ENCODE measurements at places on chromosomes 13 and 19.
A peak's percentile ranks its signal among the peaks of the same experiment; 100 is the strongest.

GRCh38 chr19:38378866-38379265, 4.5 kb downstream of the PSMD8 start:
- no peak for DNase-seq

DNA sequence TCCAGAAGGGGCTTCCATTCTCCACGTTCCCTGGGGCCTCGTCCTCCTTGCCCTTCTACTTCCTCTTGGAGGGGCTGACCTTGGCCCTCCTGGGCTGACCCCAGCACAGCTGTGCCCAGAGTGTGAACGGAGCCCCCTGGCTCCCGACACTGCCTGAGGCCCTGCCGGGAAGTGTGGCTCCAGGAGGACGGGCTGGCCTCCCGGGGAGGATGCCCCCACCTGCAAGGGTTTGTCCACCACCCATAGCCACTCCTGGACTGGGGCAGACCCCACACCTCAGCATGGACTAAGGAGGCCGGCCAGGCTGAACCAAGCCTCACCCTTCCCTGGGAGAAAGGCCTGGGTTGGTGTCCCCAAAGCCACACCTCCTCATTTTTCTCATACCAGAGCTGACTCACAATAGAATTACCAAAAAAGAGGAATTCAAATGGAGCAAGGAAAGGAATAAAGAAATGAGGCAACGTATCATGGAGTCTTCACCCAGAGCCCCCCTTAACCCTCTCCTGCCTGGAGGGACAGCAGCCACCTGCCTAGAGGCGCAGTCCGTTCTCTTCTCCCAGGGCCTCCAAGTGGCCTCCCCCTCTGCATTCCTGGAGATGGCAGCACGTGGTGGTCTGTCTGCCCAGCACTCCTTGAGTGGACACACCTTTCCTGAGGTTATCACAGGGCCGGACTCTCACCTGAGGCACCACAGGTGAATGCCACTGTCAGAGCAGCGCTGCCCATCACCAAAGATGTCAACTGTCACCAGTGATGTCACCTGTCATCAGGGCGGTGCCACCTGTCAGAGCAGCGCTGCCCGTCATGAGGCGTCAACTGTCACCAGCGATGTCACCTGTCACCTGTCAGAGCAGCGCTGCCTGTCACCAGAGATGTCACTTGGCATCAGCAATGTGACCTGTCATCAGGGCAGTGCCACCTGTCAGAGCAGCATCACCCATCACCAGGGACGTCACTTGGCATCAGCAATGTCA, 3.1 kb upstream of the C13orf46 start:
- no peak for DNase-seq

DNA sequence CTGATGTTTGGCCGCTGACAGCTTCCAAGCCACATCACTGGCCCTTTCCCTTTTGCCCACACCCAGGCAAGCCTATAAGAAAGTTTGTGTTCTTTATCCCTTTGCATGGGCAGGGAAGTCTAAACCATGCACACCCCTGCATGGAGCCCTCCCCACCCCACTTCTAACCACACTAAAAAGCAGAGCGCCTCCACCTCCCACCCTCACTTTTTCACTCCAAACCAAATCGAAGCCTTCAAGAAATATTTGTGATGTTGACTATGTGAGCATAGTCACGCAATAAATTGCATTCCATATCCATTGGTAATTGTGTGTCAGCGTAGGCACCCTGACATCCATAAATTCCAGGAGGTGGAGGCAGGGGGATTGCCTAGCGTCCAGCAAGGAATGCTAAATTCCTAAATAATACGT, 104.4 kb upstream of the LSM14A start:
- DNase-seq, result no peak

DNA sequence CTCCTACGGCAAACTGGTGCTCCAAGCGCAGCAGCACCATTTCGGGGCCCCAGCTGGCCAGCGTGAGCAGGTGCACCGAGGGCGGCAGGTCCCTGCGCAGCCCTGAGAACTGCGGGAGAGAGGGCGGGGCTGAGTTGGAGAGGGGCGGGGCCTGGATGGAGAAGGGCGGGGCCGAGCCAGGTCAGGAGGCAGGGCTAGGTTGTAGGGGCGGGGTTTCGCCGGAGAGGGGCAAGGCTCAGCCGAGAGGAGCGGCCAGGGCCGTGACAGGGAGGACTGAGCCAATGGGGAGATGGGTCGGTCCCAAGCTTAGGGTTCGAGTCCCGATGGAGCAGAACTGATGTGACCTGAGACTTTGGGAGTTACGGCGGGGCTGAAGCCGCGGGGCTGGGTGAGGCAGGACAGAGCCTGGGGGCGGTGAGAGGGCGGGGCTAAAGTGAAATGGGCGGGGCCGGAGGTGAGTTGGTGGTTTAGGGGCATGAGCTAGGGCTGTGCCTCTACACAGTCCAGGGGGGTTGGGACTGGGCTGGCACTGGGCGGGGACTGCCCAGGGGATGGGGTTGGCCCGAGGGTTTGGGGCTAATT, 19.0 kb downstream of the MAN2B1 start:
- no peak for DNase-seq

DNA sequence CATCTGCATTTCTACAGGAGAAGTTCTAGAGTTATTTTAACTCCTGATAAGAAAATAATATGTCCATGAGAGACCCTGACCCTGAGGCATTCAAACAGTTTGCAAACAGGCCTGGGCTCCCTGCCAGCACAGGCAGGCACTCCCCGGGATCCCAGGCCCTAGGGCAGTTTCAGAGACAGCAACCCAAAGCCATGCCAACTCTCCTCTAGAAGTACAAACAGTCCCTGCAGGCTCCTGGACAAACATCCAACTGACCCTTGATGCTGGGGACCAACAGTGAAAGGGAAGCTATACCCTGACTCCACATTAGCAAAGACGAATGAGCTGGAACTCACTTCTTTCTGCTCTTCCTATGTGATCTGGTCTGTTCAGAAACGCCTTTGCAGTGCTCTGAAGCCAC, 44.8 kb downstream of the CCDC70 start:
- no peak for DNase-seq

- DNase-seq, result no peak
Measured at GRCh38 chr13:114105521-114106225, 26.8 kb downstream of the RASA3 start.

- no peak for DNase-seq
Measured at GRCh38 chr13:34357435-34358232, 539.7 kb downstream of the RFC3 start.

DNA sequence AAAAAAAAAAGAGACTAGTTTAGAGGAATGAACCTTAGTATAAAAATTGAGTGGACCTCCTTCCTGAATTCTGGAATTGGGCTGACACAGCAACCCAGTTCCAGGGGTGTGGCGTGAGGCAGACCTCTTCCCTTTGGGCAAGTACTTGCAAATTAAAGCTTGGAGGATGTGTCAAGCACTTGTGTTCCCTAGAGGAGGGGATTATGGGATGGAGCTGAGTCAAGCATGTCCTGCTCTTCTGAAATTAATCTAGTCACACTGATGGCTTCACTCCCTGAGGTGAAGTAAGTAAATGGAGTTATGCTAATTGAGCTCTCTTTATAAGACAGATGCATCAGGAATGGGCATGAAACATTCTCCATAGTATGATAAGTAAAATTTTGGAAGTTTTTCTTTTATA, 107.7 kb upstream of the HTR2A start:
- no peak for DNase-seq

GRCh38 chr13:109655206-109655600, 131.2 kb downstream of the IRS2 start:
- no peak for DNase-seq

GRCh38 chr19:17902701-17903100, 30.1 kb upstream of the CCDC124 start:
- peak; percentile 90 for DNase-seq

DNA sequence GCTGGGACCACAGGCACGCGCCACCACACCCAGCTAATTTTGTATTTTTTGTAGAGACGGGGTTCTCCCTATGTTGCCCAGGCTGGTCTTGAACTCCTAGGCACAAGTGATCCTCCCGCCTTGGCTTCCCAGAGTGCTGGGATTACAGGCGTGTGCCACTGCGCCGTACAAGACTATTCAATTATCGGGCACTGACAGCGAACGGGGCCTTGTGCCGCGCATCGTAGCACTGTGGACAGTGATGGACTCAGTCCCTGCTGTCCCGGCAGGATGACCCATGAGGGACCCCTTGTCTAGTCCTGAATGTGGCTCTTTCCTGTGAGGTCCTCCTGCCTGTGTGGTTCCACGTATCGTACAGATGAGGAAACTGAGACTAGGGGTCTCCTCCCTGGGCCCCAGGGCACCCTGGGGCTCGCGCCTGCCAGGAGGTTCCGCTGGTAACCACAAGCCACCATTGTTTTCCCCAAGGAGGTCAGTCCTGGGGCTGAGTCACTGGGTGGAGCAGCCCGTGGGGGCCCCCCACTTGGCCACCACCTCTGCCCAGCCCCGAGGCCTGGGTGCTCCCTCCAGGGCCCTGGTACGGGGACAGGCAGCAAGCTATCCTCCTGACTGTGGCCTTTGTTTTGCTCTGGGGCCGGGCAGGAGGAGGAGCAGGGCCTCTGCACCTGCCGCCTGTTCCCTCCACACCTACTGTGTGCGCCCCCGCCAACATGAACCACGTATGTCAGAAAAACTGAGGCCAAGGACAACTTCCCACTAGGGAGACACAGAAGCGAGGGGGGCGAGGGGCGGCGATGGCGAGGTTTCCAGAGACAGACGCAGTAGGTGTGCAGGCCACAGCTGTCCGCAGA, 2.9 kb upstream of the TCF3 start:
- DNase-seq, result no peak

DNA sequence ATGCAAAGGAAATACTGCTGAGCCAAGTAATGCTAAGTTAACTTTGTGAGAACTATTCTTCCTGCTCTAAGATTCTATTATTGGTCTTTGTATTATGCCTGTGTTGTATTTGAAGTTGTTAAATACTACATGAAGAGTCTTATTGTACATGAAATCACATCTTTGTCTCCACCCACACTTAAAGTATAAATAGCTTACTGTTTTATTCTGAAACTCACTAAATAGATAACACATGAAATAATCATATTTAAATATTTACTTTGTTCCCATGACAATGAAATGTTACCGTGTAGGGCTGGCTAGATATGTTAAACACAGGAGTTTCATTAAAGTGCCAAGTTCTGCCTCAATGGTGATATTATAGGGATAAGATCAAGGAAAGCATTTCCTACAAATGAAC, 562.1 kb upstream of the ATXN8OS start:
- DNase-seq, result no peak

- no peak for DNase-seq
Measured at GRCh38 chr19:8155318-8155717, 5.9 kb upstream of the FBN3 start.

DNA sequence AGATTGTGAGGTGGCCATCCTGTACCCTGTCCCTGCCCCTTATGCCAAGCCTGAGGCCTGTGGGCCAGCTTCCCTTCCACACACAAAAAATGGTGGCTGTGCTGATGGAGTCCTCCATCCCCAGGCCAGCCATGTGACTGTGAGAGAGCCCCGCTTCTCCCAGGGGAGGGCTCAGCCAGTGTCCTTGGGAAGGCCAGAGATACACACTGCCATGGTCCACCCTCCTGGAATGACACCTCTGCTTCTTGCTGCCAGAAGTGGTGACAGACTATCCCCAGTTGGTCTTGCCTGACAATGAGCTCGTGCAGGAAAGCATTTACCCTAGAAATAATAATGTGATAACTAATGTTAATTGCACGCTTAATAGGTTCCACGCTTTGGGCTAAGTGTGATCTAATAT, 38.0 kb downstream of the FAM124A start:
- DNase-seq, result no peak

DNA sequence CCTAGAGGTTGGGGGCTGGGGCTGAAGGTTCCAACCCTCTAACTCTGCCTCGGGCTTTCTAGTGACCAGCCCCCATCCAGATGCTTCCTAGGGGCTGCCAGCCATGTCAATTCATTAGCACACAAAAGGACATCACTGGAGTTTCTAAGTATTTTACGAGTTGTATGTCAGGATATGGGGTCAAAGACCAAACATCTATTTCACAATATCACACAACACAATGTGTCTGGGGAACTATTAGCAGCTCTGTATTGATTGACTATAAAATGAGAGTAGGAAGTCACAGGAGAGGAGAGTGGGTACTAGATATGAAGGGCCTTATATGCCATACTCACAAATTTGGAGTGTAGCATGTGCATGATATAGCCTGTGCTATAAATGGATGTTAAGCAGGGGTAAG, 42.1 kb downstream of the LPAR6 start:
- DNase-seq, result no peak

DNA sequence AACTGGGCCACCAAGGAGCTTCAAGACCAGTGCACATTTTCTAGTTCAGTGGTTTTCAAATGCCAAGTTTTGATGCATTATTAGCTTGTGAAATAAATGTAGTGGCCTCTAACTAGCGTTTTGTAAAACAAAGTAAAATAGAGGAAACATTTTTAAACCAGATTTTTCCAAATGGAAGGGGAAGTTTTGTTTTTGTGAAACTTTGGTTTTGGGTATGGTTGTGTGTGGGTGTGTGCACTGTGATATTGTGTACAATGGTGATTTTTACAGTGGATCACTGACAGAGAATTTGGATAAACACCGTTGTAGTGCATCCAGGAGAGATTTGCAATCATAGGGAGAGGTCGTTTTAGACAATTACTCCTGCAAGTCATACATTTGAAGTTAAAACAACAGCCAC, 108.9 kb downstream of the SLC7A1 start:
- no peak for DNase-seq

- DNase-seq, result no peak
Measured at GRCh38 chr13:59879281-59879680, 284.4 kb downstream of the DIAPH3 start.

DNA sequence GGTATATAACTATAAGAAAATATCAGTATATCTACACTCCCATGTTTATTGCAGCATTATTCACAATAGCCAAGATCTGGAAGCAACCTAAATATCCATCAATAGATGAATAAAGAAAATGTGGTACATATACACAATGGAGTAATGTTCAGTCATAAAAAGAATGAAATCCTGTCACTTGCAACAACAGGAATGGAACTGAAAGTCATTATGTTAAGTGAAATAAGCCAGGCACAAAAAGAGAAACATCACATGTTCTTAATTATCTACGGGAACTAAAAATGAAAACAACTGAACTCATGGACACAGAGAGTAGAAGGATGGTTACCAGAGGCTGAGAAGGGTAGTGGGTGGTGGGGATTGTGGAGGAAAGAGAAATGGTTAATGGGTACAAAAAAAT, 665.2 kb downstream of the TBC1D4 start:
- no peak for DNase-seq

- DNase-seq, result no peak
Measured at GRCh38 chr13:39349391-39349960, 253.5 kb downstream of the LHFPL6 start.

- DNase-seq, result no peak
Measured at GRCh38 chr13:95087746-95088305, 213.4 kb downstream of the ABCC4 start.

DNA sequence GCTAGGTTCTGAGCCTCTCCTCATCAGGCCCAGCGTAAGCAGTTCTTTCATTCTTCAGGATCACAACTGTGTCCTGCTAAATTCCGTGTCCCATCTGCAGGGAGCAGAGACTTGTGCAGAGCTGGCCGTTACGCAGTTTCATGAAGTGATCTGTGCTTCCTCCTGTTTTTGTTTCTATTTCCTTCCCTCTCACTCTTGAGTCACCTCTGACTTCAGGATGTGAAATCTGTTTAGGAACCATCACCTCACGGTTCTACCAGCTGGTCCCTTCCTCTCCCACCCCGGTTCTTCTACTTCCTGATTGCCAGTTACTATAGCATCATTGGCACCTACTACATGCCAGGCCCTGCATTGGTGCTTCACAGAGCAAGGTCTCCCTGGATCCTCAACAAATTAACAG, 8.5 kb downstream of the MAU2 start:
- DNase-seq, result no peak

All from NCI-H2171 (cell line).